Gastrocnemius medialis (tissue), 4 donors: ENCODE measurements at places on chromosomes 3 and 15. TPM values are rescaled to one million over a fixed set of nuclear protein-coding genes. Genes with fewer than 3 reads are reported as not detected.

- DNase-seq: no peak
These were observed 22.4 kb downstream of the MCTP2 start for GRCh38 chr15:94253742-94254141.

DNA sequence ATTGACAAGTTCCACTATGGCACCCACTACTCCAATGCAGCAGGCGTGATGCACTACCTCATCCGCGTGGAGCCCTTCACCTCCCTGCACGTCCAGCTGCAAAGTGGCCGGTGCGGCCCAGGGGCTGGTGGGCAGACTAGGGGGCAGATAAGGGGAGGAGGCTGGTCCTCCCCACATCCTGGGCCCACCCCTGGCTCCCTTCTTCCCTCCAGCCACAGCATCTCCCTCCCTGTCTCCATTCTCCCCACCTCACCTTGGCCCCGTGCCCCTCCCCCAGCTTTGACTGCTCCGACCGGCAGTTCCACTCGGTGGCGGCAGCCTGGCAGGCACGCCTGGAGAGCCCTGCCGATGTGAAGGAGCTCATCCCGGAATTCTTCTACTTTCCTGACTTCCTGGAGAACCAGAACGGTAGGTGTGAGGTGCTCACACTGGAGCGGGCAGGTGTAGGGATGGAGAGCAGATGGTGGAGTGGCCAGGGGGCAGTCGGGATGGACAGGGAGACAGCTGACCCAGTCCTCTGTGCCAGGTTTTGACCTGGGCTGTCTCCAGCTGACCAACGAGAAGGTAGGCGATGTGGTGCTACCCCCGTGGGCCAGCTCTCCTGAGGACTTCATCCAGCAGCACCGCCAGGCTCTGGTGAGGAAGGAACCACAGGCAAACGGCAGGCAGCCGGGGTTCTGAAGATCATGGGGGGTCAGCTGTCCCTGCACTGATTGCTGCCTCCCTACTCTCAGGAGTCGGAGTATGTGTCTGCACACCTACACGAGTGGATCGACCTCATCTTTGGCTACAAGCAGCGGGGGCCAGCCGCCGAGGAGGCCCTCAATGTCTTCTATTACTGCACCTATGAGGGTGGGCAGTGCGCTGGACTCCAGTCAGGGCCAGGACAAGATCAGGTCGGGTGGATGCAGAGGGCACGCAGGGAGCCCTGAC, 26.0 kb downstream of the NBEAL2 start:
- DNase-seq: no peak

GRCh38 chr3:21220944-21221343, 530.1 kb downstream of the ZNF385D start:
- no peak for DNase-seq

DNA sequence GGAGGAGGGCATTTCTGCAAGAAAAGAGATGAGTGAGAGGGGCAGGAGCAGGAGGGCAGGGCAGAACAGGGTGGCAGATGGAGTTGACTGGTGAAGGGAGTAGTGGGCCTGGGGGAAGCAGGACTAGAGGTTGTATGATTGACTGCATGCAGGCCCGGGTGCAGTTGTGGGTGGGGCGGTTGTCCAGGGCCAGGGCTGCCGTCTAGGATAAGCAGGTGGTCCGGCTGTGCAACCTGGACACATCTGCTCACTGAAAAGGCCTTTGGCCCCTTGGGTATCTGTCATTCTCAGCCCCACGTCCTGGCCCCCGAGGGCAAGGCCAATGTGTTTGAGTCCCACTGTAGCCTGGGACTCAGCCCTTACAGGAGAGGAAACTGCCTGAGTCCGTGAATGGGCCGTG, 25.4 kb downstream of the ALS2CL start:
- peak; percentile 0 for DNase-seq

DNA sequence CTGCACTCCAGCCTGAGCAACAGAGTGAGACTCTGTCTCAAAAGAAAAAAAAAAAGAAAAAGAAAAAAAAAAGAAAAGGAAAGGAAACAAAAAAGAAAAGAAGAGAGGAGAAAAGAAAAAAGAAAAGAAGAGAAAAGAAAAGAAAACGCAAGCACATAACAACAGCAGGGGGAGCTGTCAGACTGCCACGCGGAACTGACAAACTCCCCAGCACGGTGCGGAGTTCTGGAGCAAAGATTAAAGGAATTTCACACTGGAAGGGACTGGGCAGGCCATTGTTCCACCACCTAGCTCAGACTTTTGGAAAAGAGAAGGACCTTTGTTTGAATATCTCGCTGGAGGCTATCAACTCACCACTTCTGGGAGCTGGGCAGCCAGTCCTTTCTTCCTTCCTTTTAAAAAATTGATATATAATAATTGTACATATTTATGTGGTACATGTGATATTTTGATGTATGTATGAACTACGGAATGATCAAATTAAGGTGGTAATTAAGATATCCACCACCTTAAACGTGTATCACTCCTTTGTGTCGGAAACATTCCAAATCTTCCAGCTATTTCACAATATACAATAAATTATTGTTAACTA, 40.5 kb downstream of the DPPA2 start:
- no peak for DNase-seq

DNA sequence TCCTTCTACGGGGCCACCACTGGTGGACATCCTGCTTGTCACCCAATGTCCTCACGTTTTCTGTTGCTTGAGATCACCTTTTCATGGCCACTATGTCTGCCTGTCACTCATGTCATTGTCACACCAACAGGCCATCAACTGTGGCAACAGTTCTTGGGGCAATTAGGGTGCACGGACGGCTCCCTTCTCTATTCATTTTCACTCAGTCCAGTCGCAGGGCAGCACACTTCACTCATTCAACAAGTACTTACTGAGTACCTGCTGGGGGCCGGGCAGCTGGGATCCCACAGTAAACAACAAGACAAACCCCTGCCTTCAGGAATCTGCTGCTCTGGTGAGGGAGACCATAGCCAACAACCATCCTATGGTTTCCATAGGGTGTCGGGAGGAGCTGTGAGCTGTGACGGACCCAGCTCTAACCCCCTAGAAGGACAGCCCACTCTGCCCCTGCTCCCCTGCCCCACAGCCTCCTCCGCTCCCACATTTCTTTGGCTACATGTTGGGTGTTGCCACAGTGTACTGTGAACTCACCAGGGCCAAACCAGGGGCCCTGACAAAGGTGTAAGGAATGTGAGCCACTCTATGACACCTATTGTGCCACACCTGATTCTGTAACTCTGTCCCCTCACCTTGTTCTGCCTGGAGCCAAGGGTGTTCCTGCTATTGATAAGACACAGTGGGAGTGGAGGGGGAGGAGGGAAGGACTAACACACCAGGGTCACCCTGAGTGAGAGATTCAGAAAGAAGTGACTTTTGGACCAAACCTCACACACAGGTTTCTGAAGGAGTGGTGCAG, 1.9 kb downstream of the VILL start:
- no peak for DNase-seq

- DNase-seq: no peak
These were observed 136.5 kb downstream of the ZNF621 start for GRCh38 chr3:40661284-40661683.

DNA sequence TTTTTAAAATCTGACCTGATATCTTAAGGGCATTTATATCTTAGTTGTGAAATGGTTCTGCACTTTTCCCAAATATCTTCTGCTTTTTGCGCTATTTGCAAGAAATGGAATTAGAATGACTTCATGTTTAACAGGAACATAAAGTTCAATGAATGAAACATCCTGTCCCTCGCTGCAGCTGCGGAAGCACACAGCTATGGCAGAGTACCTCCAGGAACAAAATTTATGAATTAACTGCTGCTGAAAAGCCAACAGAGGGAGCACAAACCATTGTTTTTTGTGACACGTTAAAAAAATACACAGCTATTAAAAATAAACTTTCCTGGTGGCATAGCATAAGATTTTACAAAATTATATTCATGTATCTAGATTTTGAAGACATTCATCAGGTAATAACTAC, 404.4 kb upstream of the MDFIC2 start:
- DNase-seq: peak; percentile 13

GRCh38 chr3:14509796-14510100, 30.4 kb downstream of the GRIP2 start:
- no peak for DNase-seq

- DNase-seq: no peak
These were observed 54.8 kb downstream of the ARHGEF26 start for GRCh38 chr3:154176036-154176435.

DNA sequence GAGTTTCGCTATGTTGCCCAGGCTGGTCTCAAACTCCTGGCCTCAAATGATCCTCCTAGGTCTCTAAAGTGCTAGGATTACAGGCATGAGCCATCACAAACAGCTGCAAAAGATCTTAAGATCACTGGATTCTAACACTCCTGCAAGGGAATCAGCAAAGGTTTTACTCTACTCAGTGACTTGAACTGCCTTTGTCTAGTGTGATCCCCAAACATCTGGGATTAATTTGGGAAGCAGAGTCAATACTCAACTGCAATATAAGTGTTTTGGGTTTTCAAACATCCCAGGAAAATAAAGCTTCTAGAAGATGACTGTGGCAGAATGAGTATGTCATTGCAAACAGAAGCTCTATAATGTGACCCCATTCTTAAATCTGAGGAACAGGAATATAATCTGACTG, 7.2 kb downstream of the SPG21 start:
- no peak for DNase-seq

GRCh38 chr3:79247725-79248043, 520.1 kb downstream of the ROBO1 start:
- DNase-seq: no peak

DNA sequence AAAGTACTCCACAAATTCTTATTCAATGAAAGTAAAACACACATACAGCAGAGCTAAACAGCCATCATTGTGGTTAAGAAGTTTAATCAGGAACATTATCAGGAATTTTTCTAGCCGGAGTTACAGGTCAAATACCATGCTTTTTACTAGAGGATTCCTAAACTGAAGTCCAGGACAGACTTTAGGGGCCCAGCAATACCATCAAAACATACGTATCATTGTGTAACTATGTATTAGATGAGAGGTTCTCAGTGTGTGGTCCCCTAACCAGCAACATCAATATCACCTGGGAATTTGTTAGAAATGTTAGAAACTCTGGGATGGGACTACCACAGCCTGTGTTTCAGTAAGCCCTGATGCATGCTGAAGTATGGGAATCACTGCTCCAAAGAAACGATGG, 404.2 kb upstream of the IL12A start:
- DNase-seq: no peak

DNA sequence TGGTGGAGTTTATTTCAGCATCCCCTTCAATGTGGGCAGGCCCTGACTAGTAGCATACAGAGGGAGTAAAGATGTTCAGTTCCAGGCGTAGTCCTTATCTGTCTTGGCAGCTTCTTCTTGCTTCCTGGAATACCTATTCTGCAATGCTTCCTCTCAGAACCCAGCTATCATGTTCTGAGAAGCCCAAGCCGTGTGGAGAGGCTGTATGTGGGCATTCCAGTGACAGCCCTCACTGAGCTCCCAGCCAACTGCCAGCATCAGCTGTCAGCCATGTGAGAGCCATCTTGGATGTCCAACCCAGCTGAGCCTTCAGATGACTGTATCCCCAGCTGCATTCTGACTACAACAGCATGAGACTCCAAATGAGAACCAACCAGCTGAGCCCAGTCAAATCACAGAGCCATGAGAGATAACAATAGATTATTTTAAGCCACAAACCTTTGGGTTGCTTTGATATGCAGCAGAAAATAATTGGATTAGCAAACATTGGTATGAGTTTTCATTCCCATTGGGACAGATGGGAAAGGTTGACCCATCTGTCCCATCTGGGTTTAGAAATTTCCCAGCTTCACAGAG, 8.4 kb upstream of the CMTM7 start:
- no peak for DNase-seq

- no peak for DNase-seq
These were observed 140.6 kb upstream of the SLITRK3 start for GRCh38 chr3:165336786-165337185.

GRCh38 chr3:28521663-28522062, 173.0 kb upstream of the AZI2 start:
- DNase-seq: no peak

DNA sequence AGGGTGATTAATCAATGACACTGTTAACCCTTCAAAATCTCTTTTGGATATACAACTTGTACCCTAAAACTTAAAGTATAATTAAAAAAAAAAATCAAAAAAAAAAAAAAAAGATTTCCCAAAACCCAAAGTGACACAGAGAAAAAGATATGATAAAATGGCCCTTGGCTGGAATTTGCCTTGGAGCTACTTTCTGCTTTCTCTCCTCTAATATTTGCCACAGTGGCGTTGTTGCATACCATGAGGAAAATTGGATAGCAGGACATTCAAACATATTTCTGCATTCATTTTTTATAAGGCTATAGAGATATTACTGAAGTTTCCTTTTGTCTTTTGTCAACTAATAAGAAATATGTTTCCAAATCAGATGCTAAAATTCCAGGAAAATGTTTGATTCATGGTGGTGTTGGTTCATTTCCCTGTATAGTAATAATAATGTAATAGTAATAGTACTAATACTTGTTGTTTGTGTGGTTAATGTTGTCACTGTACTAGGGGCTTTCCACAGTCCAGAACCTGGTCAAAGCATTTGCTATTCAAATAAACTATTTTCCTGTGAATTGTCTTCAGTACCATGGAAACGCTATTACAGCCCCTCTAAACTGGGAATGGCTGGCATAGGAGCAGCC, 441.3 kb upstream of the THBS1 start:
- DNase-seq: no peak

DNA sequence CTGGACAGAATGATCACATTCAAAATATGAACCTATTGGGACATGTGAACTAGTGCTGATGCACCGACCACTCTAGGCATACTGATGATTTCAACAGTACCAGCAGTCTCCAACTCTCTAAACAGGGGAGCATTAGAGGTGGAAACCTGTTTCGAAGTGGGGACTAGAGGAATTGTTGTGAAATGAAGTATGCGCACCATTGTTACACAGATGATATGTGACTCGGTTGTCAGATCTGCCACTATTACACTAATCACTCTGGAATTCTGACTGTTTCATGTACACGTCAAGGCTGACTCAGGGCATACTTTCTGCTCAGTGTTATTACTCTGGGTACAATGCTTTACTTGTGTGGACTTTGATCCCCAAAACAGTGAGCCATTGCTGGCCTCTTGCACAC, 198.2 kb upstream of the UBE2E2 start:
- no peak for DNase-seq

- no peak for DNase-seq
These were observed 69.7 kb upstream of the CMSS1 start for GRCh38 chr3:99747915-99748314.

DNA sequence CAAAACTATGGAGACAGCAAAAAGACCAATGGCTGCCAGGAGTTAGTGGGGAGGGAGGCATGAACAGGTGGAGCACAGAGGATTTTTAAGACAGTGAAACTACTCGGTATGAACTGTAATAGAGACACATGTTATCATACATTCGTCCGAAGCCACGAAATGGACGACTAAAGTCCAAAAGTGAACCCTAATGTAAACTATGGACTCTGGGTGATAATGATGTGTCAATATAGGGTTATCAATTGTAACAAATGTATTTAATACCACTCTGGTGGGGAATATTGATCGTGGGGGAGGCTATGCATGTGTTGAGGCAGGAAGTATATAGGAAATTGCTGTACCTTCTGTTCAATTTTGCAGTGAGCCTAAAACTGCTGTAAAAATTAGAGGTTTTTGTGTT, 107.0 kb downstream of the CPN2 start:
- no peak for DNase-seq

GRCh38 chr3:172138193-172138537, 98.8 kb downstream of the FNDC3B start:
- no peak for DNase-seq

- no peak for DNase-seq
These were observed 44.2 kb downstream of the SETD5 start for GRCh38 chr3:9441501-9442221.

The CPNE9 gene
- not detected for total RNA-seq

The MPI gene
- 112 TPM for total RNA-seq

The ISG20 gene
- total RNA-seq: 1.8 TPM

The ZPLD1 gene
- total RNA-seq: 0.07 TPM

The SRGAP3 gene
- total RNA-seq: 2.3 TPM

The VIPR1 gene
- total RNA-seq: 1.7 TPM

The IGDCC3 gene
- not detected for total RNA-seq

The GP9 gene
- total RNA-seq: not detected
